ACHN (cell line): ENCODE measurements at places on chromosomes 6 and 20.

- no peak for DNase-seq
These were observed 25.1 kb downstream of the ZC3H12D start for GRCh38 chr6:149459761-149460160.

- no peak for DNase-seq
These were observed 7.9 kb downstream of the MDFI start for GRCh38 chr6:41646026-41646795.

GRCh38 chr6:111736005-111736608 is 130.4 kb upstream of the TRAF3IP2 start:
- no peak for DNase-seq

DNA sequence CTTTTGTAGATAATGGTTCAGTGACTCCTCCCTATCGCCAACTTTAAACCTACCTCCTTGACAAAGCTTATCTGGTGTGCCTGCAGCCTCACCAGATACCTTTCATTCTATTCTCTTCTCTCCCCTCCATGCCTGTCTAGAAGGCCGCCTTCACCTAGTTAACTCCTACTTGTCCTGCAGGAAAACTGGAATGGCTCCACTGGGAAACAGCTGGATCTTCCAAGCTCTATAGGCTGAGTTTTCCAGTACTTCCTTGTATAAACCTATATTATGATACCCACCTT is 6.2 kb downstream of the PRKN start:
- no peak for DNase-seq

DNA sequence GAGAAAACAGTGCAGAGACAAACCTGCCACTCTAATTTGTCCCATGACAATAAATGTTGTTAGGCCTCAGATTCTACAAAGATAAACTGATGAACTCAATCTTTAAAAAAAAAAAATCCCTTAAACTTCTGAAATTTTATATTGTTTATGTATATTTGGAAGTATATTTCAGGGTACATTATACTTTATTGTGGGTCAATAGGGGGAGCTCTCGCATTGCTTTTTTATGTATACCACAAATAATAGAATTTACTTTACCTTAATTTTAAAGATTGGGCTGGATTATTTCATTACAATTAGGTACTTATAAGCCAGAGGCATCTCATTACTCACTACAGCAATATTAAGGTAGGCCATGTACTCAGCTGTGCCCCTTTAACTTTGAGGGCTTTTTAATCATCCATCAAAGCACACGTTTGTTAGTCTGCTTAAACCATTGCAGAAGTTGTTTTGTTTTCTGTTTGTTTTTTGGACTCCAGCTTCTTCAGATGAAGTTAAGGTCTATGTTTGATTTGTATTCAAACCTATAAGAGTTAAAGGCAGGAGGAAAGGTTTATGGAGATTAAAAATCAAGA is 56.3 kb upstream of the EYA4 start:
- DNase-seq, result peak; percentile 5

- DNase-seq, result no peak
These were observed 104.4 kb downstream of the NCR2 start for GRCh38 chr6:41439524-41440418.

- no peak for DNase-seq
These were observed 168.3 kb upstream of the JAG1 start for GRCh38 chr20:10842116-10842515.

GRCh38 chr20:59809630-59810448 is 123.6 kb downstream of the SYCP2 start:
- no peak for DNase-seq

DNA sequence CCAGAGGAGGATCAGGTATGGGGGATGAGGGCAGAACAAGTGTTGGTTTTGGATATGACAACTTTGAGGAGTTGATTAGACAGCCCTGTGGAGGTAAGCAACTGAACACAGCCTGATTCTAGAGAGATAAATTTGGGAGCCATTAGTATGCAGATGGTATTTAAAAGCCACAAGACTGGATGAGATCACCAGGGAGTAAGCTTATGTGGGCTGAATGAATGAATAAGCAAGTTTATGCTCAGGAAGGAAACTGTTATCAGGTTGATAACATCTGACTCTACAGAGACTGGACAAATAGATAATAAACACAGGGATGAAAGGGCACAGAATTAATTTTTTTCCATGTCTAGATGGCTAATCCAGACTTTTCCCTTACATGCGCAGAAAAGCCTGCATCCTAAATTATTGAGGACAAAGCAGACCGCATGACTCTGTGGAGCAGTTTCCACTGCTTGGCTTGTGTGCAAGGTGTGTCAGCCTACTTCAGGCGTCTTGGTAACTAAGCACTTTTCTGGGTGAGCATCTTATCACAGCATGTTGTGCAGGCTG is 150.6 kb downstream of the GJA10 start:
- no peak for DNase-seq

DNA sequence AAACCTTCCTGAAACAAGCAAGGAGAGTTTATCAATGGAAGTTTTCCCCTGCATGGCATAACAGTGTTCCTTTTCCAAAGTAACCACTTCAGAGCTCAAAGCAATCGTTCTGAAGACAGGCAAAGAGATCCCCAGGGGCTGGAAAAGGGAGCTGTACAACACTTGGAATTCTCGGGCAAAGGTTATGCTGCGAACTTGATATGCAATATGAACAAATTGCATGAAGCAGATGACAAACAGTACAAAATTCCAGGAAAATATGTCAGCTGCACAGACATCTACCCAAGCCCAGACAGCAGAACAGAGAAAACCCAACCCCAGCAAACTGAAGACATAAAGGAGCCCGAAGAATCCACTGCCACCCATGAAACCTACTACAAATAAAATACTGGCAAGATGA is 18.4 kb downstream of the POPDC3 start:
- DNase-seq, result no peak

GRCh38 chr6:47780510-47781356 is 1.1 kb upstream of the OPN5 start:
- peak; percentile 69 for DNase-seq

- no peak for DNase-seq
These were observed 63.3 kb downstream of the STK35 start for GRCh38 chr20:2164966-2165365.

- DNase-seq, result no peak
These were observed 149.9 kb upstream of the PTPN1 start for GRCh38 chr20:50360218-50360672.

DNA sequence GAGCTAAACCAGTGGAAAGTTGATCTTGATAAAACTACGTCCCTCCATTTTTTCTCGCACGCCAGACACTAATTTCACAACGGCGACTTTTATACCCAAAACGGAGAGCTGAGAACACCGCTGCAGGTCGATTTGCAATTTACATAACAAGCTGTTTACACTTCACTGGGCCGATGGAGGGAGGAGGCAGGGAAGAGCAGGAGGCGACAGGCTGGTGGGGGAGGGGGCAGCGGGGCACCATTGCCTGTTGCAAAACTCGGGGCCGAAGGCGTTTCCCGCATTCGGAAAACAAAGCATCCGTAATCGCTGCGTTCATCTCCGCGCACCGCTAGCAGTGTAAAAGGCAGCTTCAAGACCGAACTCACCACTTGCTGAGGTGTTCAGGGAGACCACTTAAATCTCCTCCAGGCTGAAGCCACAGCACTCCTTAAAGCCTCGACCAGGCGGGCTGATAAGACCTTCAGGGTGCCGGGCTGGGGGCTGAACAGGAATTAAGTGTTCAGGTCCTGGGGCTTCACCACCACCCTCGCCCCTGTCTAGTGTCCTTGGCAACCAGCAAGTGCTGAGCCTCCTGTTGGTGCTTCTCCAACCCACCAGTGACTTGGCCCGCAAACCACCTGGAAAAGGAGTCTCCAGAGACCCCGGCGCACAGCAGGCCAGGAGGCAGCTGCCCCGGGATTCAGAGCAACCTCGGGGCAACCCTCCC is 2.0 kb upstream of the FOXC1 start:
- DNase-seq, result no peak

DNA sequence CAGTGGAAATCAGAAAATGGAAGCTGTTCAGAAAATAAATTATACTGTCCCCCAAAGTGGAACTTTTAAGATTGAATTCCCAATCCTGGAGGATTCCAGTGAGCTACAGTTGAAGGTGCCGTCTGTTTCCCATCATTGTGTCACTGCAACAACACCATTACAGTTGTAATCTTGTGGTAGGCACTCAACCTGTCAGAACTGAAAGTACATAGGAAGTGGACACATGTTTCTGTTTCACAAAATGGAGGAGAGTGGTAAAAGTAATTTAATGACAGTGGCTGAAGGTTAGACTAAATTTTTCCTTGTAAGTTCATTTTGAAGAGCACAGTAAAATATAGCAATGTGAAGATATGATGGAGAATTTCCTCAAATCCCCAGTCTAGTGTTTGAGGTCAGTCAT is 70.0 kb downstream of the CD109 start:
- no peak for DNase-seq

DNA sequence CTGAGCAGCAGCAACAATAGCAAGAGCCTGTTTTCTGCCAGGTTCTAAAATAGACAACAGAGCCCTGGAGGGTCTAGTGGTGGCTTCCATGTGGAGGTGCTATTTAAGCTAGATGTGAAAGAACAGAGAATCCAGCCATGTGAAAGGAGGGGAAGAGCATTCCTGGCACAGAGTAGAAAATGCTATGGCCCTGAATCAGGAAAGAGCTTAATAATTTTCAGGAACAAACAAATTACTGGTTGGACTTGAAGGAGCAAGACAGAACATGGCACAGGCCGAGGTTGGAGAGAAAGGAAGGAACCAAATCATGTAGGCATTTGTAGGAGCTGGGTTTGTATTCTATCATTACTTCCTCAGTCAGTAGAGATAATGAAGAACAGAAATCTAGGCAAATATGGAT is 98.3 kb downstream of the AIG1 start:
- DNase-seq, result no peak
